Cortex of kidney (tissue), 1 donor: ENCODE measurements at places on chromosomes 1 and 21.

DNA sequence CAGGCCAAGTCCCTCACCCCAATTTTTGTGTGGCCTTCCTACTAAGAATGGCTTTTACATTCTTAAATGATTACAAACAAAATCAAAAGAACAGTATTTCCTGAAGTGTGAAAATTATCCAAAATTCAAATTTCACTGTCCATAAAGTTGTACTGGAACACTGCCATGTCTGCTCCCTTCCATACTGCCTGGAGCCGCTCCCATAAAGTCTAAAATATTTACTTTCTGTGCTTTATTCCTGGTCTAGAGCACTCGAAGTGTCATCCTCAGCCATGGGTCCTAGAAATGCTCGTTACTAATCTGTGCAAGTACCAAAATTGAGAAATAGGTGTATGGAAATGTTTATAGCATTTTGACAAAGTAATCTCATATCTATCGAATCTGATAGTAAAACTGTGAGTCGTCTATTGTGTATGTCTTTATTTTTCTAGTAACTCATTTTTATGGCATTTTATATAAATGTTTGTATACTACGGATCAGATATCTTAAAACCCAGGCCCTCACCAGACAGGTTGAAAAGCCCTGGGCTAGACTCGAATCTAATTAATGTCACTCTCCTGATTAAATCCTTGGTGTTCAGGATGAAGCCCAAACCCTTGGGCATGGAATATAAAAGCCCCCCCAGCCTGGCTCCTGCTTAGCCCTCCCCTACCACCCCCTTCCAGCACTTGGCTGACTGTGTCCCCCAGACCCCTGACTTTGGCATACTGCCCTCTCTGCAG, 4.9 kb downstream of the LBR start:
- DNase-seq: no peak

DNA sequence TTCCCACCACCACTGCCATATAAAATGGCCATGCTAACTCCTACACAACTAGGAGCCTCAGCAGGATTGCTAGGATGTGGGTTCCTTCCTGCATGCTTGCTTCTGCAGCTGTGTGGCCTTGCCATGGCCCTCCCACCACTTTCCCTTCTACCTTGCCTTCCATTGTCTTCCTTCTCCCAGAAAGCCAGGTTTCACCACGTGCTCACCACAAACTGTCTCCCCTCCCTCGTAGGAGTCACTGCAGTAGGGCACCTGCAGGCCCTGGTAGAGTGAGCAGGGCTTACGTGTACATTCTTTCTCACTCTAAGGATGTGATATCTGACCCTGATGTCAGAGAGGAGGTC, 3.7 kb downstream of the C1orf226 start:
- no peak for DNase-seq

DNA sequence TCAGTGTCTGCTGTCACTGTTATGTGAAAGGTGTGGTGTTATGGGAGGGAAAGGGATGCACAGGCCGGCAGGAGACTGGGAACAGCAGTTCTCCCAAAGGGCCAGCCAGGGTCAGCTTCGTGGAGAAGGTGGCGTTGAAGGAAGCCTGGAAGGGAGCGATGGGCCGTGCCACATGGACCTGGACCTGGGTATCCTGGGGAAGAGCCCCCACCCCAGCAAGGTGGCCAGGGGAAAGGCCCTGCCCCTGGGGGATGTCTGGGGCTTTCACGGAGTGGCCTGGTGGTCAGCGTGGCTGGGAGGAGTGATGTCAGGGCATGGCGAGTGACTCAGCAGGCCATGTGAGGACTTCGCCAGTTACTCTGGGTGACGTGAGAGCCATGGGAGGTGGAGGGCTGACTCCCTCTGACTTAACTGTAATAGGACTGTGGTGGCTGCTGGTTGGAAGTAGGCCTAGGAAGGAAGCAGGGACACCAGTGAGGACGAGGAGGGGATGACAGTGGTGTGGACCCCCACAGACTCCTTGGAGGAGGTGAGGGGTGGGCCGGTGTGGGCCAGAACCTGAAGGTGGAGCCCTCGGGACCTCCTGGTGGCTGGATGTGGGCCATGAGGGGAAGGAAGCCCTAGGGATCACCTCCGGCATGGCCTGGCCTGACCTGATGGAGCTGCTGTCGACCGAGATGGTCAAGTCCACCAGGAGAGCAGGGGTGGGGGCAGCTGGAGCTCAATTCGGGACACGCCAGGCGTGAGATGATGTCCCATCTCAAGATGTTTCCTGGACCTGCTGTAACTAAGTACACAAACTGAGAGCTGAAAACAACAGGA, 54.5 kb downstream of the BACE2 start:
- no peak for DNase-seq

- no peak for DNase-seq
These were observed 396.0 kb upstream of the DAB1 start for GRCh38 chr1:57819893-57820292.

- no peak for DNase-seq
These were observed 59.8 kb upstream of the SLC35F3 start for GRCh38 chr1:233844692-233845091.

DNA sequence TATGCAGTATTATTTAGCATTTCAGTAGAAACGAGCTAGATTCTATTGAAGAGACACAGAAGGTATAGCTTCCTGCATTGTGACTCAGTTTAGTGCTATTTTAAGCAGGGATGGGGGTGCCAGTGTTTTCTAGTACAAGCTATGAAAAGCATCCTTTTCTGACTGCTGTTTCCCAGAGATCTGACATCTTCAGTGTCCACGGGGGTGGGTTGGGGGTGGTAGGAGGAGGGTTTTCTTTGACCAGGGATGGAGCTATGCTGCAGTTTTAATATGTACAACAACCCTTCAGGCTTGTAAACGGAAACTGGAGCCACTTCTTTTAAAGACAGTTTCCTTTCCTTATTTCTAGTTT, 2.7 kb upstream of the NEGR1 start:
- no peak for DNase-seq

- no peak for DNase-seq
These were observed at the start of gene SNX7 for GRCh38 chr1:98661544-98662355. Gene SNX7 (plus strand): TSS chr1:98661721. CDS start chr1:98661732, 11 bp downstream.

- no peak for DNase-seq
These were observed 167.7 kb downstream of the ACTL8 start for GRCh38 chr1:17922833-17923232.

- no peak for DNase-seq
These were observed 49.0 kb downstream of the LBR start for GRCh38 chr1:225378880-225379279.
